ENCODE measurements at places on chromosomes 5 and 9.

GRCh38 chr9:109512170-109512756, 14.2 kb upstream of the PTPN3 start:
- no peak for DNase-seq

DNA sequence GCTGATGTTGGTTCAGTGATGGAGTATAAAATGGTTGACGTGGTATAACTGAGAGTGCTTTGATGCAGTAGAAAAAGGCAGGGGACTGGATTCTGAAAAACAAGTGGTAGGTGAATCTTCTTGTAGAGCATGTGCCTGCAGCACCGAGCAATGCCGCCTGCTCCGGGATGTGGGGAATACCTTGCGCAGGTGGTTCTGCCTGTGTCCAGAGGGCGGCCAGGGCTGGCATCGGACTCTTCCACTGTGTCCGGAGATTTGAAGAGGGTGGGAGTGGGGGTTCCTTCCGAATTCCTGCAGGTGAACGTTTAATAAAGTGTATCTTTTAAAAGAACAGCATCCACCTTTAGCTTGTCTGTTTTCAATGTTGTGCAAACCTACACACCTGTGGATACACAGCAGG, 238.0 kb downstream of the FANCC start:
- no peak for DNase-seq

- DNase-seq, result no peak
These were observed 66.8 kb downstream of the INSYN2B start for GRCh38 chr5:169913479-169913878.

GRCh38 chr9:88852794-88853193, 138.5 kb upstream of the S1PR3 start:
- no peak for DNase-seq

DNA sequence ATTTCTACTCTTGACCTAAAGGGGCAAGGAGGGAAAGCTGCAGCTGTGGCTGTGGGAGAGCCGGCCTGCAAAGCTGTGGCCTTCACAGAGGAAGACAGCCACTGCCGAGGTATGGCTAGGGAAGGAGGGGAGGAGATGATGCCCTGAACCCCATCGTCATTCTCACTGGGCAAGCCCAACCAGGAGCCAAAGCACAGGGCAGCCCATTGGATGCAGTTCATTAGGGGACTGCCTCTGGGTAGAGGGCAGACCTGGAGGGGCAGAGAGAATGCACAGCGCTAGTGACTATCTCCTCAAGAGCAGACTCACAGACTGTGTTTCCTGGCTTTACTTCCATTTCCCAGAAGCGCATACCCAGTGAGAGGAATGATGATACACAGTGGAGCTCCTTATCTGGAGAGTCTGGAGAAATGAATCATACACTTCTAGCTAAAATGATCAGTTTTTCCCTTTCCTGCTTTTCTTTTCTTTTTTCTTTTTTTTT, 47.2 kb upstream of the TTC23L start:
- no peak for DNase-seq

DNA sequence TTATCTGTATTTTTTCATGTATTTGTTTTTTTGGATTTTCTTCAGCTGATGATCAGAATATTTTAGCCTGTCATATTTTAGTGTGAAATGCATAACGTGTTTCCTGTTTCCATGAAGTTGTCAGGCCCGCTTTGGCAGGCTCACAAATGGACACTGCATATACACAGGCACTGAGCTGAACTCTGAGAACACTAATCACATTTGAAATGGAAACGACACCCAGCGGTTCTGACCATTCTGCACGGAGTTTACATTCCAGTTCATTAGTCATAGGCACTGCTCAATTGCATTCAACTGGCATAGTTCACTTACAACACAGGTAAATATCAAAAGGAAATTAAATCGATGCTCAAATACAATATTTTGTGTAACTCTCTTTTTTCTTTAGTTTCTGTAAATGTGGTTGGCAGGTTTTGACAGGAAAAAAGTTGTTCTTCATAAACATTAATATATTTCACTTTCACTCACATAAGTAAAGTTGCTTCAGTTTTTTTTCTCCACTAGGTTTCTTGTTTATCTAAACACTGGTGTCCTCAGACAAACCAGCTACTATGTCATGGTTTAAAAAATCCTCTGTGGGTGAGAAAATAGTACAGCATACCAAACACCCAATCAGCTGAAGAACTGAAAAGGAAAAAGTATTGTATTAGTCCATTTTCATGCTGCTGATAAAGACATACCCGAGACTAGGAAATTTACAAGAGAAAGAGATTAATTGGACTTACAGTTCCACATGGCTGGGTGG, 559.0 kb upstream of the DAP start:
- no peak for DNase-seq

- no peak for DNase-seq
These were observed 24.5 kb downstream of the SNX18 start for GRCh38 chr5:54541823-54542783.

- peak; percentile 17 for DNase-seq
These were observed 786 bp upstream of the NTNG2 start for GRCh38 chr9:132160802-132161742.

DNA sequence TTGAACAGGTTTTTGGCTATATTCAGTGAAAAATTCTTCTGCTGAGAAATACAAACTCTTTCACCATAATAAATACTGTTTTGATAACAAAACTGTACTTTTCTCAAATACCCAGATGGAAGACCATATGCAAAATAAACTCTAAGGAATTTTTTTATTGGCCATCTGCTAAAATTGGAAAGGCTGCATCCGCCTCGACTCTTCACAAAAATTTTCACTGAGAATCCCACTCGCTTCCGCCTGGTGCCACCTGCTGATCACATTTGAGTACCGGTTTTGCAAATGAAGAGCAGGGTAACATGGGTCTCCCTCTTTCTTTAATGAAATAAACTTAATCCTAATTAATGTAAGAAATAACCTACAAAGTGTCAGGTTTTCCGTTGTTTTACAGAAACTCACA, 76.4 kb downstream of the TTLL11 start:
- no peak for DNase-seq

DNA sequence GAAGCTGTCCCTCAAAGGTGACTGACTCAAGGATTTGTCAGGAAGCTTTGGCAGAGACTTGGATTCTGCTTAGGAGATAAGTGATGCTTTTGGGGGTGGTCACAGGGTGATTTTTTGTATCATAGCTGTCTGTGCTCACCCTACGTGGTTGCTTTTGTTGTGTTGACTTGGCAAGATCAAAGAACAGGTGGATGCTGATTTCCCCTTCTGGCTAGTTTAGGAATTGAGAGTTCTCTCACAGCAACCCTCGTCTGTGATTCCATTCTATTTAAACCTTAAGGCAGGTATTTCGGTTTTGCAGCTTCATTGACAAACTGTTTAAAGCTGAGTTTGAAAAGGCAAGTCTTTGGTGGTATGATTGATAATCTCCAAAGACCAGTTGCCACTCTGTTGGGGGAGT, 27.2 kb downstream of the ARHGAP26 start:
- DNase-seq, result no peak

DNA sequence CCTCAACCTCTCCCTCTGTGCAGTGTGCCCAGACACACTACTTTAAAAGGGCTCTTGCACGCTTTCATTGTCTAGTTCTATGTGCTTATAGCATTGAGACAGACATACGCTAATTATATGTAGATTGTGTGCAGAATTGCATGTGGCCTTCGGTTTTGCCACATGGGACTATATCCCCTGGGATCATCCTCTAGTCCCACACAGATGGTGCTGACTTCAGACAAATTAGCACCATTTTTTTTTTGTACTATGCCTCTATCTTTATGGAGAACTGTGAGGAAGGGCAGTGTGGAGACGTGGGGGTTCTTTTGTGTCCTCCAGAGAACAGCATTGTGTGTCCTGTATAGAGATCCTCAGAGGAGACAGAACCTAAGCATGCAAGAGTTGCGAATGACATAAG, 29.3 kb downstream of the PAPPA start:
- no peak for DNase-seq

DNA sequence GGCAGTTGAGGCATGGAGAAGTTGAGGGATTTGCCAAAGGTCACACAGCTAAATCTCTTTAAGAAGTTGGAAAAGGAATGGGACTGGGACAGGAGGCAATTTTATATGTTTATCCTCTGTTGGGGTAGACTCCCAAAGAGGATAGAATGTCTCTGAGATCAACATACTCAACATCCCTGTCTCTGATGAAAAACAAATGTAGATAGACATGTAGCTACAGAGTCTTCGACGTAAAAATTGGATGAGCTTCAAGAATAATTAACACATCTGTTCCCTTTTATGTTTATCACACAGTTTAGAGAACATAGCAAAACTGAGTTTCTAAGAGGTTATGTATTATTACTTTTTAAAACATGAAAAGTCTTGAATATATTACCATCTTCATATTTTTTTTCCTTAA, 204.6 kb upstream of the CD180 start:
- DNase-seq, result no peak

DNA sequence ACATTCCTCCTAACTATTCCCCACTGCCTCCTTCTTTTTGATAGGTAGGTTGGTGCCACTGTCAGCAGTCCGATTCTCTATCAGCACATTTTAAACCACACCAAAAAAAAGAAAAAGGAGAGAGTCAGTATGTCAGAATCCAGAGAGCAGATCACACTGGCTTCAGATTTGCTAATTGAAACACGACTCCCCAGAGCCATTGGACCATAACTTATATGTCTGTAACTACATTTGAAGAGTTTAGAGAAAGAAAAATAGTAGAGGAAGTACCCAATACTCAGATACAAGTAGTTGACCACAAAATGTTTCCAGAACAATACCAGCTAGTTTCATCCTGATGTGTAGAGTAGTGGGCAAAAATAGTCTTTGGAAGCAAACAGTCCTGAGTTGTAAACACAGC, 216.6 kb downstream of the NR2F1-AS1 start:
- DNase-seq, result no peak

- DNase-seq, result no peak
These were observed 727 bp downstream of the TRIM7 start for GRCh38 chr5:181204113-181204825.

DNA sequence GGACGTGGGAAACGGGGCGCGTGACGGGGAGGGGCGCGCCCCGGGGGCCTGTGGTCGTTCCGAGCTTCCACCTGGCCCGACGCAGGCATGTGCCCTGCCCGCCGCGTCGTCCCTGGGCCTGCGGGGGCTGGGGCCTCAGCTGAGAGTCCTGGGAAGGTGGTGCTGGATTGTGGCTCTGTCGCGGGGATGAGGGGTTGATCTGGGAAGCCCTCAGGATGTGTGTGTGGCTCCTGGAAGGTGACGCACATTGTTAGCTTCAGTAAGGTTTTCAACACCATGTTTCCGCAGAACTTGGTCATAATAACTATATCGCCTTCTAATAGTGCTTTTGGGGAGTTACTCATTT, 589.1 kb downstream of the MTRR start:
- DNase-seq, result no peak

GRCh38 chr9:115628426-115628825, 510.5 kb upstream of the TNC start:
- no peak for DNase-seq

- DNase-seq, result no peak
These were observed 102.0 kb downstream of the CAVIN4 start for GRCh38 chr9:100679834-100680233.

DNA sequence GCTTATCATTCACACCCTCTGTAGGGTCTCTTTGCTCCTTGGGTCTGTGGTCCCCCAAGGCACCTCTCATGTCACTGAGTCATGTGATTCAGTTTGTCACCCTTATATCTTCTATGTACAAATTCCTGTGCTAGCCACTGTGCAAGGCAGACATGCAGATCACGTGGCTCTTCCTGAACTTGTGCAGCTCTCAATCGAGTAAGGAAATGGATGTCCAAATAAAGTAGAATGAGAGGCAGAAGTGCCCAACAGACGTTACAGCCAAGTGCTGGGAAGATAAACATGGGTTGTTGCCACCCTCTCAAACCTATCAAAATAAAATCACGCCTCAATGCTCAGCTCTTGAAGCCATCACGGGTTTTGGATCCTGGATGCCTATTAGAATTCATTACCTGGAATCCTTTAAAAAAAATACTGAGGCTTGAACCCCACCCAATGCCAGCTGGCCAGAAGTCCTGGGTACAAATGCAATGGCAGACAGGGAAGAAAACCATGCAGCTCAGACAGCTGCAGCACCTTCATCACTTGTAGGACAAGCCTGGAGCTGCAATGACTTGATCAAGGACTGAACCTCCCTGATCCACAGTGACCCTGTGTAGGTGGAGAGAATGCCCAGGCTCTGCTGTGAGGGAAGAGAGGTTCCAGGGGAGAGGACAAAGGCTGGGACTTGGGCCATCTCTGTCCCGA, 228.7 kb upstream of the DAP start:
- no peak for DNase-seq

- no peak for DNase-seq
These were observed 11.1 kb downstream of the GRIN1 start for GRCh38 chr9:137149942-137150616.

- no peak for DNase-seq
These were observed 31.4 kb downstream of the CFAP77 start for GRCh38 chr9:132441404-132441803.

DNA sequence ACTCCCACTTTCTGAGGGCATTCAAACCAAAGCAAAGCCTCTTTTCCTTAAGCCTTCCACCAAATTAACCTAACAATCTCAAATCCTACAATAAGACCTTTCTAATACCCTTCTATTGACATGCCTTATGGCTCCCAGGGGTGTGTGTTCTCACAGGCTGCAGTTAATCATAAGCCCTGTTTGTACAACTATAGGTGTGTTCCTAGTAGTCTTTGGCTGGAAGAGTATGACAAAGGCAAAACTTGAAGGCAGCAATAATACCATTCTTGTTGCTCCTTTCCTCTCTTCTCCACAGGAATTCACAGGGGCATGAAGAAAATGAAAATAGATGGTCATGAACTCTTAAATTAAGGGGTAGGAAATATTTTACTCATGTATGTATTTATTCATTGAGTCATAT, 10.9 kb upstream of the FBXO38 start:
- DNase-seq, result no peak

GRCh38 chr9:99361817-99362216, 139.7 kb downstream of the SEC61B start:
- no peak for DNase-seq

- no peak for DNase-seq
These were observed 53.8 kb downstream of the NFIB start for GRCh38 chr9:14260101-14260500.

DNA sequence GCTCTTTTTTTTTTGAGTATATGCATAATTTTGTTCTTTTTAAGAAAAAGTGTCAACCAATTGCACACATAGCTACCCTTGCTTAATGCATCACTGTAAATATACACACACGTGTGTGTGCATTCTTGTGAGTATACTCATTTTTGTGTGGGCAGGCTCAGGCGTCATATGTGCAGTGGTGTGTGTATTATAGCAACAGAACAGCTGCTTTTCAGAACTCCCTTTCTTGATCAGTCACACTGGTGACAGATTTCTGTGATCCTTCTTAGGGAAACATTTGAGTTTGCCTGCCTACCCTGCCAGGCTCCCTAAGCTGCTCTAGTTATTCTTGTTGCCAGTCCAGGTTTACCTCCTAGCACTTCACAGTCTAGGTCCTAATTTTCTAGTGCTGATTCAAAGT, 287.0 kb upstream of the SEMA6A start:
- DNase-seq, result no peak

- DNase-seq, result no peak
These were observed 605.1 kb downstream of the ELAVL2 start for GRCh38 chr9:23220957-23221356.

DNA sequence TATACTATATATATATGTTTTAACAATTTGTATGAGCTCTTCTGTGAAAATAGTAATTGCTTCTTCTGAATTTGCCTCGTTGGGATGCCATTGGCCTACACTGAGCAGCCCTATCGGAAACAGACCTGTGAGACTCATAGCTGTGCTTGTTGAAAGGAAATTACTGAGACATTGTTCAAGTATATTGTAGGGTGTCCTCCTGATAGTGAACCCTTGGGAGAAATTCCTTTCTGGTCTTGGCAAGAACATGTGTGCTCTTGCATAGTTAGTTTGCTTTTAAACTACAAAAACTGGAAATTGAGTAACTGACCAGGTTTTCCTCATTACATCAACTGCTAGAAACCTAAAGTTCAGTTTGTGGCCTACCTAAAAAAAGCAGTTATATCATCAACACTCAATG, 160.9 kb downstream of the LURAP1L start:
- no peak for DNase-seq
